CMK (cell line): ENCODE measurements at places on chromosomes 7 and 10.
A peak's percentile ranks its signal among the peaks of the same experiment; 100 is the strongest.

DNA sequence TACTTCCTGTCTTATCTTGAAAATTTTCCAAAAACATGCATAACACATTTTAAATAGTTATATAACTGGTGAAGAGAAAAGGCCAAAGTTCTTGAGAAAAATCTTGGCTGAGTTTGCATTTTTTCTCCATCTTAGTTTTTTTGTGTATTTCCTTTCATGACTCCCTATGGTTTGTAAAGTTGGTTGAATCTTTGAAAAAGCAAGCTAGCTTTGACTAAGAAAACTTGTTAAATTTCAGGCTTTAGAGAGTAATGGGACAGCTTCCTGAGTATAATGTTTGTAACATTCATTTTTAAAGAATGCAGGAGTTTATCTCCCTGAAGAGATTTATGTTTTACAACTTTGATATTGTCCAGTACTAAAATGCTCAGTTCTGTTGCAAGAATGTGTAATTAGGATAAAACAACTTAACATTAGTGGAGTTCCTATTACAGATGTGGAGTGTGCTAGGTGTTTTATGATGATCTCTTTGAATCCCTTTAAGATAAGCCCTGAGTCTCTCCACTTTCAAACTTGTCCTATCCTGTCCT is 11.1 kb upstream of the HERPUD2 start:
- no peak for DNase-seq

DNA sequence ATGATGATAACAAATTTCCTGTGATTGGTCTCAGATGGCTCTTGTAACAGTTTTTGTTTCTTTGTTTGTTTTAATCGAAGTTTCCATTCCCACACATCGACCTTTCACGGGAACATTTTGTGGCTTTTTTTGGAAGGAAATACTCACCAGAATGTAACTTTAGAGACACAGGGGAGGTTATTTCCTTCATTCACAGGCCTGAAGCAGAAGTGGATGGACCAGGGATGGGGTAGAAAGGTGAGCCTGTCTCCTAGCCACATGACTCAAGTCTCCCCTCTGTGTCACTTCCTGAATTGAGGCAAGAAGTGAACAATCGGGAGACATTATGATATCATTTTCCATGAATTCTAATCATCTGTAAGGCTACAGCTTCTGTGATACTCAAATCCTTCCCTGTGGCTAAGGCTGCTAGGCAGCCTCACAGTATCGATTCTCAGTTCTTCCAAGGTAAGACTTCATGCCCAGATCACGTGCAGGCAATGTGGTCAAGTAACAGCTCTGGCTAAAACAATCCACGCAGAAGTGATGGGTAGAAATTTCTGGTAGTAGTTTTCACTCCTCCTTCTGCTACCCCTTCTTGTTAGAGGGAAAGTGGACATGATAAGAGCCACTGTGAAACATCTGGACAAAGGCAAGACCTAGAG is 203.9 kb upstream of the NEBL start:
- DNase-seq = no peak

DNA sequence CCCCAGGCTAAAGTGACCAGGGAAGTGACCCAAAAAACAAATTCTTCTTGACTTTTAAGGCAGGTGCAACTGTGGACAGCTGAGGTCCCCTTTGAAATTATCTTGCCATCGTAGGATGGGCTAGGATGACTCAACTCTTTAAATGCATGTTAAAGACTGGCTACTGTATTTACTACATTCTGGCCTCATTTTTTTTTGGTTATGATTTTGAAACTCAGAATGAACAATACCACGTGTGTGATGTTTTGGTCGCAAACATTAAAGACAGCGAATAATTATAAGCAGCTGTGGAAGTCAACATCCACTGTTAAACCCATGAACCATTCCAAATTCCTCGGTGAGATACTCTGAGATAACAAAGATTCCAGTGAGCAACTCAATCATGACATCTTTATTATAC is 1.2 kb upstream of the SLC13A4 start:
- no peak for DNase-seq

DNA sequence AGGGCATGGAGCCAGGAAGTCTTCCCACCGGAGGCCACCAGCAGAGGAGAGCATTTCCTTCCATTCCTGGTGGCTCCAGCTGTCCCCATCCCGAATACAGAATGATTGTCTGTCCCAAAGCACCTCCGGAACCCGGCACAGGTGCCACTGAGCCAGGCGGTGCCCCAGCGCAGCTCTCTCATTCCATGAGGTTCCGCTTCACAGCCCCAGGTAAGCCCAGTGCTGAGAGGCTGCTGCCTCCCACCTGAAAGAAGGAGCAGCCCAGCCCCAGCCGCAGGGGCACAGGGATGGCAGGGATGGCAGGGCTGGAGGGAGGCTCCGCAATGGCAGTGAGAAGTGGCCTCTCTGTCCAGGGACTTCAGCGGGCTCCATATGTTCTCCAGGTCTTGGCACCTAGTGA is 162.1 kb upstream of the TCERG1L start:
- no peak for DNase-seq

DNA sequence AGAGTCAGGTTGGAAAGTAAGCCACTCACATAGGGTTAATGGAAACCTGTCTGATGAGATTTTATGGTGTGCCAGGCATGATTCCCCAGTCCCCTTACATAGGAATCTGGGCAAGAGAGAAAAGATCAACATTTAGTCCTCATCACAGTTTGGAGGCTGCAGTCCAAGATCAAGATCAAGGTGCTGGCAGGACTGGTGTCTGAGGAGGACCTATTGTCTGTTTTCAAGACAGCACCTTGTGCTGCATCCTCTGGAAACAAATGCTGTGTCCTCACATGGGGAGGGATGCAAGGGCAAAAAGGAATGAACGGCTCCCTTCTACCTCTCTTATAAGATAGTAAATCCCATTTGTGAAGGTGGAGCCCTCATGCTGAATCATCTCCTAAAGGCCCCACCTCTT is 244.8 kb upstream of the GALNT17 start:
- no peak for DNase-seq

GRCh38 chr7:127690806-127691205 is 38.8 kb downstream of the SND1 start:
- DNase-seq = no peak

DNA sequence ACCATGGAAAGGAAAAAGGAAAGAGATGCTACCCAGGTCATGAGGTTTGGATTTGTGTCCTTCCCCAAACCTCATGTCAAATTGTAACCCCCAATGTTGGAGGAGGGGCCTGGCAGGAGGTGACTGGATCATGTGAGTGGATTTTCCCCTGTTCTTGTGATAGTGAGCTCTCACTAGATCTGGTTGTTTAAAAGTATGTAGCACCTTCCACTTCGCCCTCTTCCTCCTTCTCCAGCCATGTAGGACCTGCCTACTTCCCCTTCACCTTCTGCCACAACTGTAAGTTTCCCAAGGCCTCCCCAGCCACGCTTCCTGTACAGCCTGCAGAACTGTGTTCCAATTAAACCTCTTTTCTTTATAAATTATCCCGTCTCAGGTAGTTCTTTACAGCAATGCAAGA is 113.9 kb downstream of the FAM107B start:
- no peak for DNase-seq

GRCh38 chr10:75643405-75643804 is 212.0 kb downstream of the LRMDA start:
- no peak for DNase-seq

DNA sequence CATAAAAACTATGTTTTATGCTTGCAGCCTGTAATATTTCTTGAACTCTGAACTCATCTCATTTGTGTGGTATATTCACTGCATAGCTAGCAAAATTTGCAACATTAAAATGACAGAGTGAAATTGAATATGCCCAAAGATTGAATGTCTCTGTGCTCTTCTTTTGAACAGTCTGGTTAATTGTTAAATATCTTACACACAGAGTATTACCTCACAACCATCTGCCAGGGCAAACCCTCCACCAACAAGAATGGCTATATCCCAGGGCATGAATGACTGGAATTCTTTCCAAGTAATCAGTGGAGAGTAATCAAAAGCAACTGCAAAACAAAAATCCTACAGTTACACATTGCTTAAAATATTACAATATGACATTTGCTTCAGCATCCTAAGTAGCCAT is 76.9 kb downstream of the SLC13A1 start:
- DNase-seq = no peak

- DNase-seq = no peak
Observed at GRCh38 chr7:92881091-92881485, 44.7 kb upstream of the CDK6 start.

- DNase-seq = no peak
Observed at GRCh38 chr7:141660259-141660658, 41.7 kb downstream of the DENND11 start.

DNA sequence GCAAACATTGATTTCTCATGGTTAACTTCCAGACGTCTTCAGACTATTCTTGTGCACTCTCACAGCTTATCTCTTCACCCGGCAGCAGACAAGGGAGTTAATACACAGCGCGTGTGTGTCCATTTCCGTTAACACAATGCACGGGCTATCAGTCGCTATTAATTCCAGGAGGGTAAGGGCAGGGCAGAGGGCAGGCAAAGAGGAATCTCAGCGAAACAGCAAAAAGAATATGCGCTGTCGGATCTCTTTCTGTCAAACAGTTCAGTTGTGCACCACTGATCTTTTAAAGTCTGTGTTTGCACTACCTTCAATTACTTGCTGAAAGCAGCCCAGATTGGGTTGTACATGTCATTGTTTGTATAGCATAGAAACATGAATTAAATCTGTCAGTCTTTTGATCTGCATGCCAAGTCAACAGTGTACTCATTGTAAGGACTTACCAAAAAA is 41.1 kb upstream of the CABCOCO1 start:
- no peak for DNase-seq

DNA sequence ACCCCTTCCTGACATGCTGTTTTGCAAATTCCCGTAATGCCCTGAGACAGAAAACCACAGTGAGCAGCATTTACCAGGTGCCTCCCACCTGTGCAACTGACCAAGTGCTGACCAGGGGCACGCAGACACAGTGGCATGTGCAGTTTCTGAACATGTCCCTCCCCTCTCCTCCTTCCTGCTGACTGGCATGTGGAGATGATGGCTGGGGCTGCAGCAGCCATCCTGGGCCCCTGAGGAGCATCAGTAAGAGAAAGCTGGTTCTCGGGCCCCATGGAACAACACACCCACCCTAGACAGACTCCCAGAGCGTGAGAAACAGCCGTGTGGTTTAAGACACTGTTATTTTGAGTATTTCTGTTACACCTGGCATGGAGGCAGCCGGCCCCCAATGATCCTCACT is 66.2 kb upstream of the PDGFA start:
- DNase-seq = no peak

DNA sequence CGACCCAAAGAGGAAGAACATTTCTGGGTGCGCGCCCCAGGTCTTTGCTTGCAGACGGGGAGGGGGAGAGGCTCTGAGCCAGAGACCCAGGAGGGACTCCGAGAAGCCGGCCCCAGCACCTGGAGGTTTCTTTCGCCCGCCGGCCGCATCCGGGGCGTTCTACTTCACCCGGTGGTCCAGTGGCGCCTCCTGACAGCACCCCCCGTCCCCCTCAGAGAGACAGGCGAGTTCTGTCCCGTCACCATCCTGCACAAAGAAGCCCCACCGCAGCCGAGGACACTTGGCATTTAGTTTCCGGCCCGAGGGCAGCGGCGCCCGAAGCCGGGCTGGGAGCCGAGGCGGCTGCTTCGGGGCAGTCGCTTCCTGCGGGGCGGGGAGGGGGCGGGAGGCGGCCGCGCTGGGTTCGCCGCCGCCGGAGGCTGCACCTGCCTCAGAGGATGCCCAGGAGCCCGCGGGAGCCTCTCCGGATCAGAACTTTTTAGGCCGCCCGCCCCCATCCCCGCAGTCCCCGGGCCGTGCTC is at the start of gene TMEM178B:
Gene TMEM178B, plus strand, starts transcription at position 424 of the 521 bp plus-strand sequence.
- DNase-seq = no peak

GRCh38 chr10:62651341-62651740 is 153.2 kb upstream of the ADO start:
- no peak for DNase-seq

DNA sequence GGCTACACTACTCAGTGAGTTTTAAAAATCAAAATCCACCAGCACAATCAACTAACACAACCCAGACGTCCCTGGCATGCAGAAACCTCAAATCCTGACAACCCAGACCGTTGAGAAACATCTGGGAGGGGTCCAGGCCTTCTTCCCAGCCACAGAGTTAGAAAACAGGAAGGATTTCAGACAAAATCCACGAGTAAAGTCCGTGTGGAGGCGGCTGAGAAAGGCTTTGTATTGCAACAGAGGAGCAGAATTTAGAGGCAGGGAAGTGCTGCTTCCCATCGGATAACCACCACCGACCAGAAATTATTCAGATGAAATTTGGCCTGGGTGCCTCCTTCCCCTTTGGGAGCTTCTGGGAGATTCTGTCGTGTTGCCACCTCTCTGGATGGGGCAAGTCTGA is 61.5 kb downstream of the TNS3 start:
- no peak for DNase-seq

GRCh38 chr10:104127411-104127810 is 5.4 kb downstream of the SFR1 start:
- peak; percentile 9 for DNase-seq

DNA sequence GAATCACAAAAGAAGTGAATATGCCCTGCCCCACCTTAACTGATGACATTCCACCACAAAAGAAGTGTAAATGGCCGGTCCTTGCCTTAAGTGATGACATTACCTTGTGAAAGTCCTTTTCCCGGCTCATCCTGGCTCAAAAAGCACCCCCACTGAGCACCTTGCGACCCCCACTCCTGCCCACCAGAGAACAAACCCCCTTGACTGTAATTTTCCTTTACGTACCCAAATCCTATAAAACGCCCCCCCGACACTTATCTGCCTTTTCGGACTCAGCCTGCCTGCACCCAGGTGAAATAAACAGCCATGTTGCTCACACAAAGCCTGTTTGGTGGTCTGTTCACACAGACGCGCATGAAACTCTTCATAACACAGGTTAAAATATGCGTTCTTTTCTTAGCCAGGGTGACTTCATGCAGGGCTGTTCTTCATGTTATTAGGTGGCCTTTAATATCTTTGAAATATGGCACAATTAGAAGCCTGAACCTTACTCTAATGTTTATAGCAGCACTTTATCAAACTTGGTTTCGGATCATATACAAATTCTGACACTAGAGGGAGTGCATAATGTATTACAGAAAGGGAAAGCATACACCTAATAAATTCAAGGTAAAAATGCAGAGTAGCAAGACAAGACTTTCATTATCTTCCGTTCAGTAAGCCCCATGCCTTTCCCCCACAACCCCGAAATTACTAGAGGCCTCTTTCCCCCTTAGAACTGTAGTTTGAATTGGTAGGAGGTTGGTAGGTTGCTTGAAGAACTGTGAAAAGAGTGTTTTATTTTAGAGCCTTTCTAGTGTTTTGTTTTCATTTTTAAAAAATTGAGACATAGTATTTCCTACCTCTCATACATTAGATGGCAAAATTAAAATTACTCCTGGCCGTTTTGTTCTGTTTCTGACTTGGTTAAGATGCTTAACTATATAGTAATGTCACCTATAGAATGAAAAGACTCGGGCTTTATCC is 117.9 kb downstream of the NPY start:
- no peak for DNase-seq

- DNase-seq = no peak
Observed at GRCh38 chr10:62742536-62743061, 61.9 kb upstream of the ADO start.
